Right renal pelvis (tissue), 4 donors: ENCODE measurements at places on chromosomes 1 and 21. TPM values are rescaled to one million over a fixed set of nuclear protein-coding genes. Genes with fewer than 3 reads are reported as not detected.
A peak's percentile ranks its signal among the peaks of the same experiment; 100 is the strongest.

C1orf116 gene
- polyA plus RNA-seq = 20.9 TPM

ELF3 gene
- 98.2 TPM for polyA plus RNA-seq

KCNT2 gene
- 11.4 TPM for polyA plus RNA-seq

NGF gene
- 2.6 TPM for polyA plus RNA-seq

LIPI gene
- polyA plus RNA-seq = 0.33 TPM

MTR gene
- 30.0 TPM for polyA plus RNA-seq

DNA sequence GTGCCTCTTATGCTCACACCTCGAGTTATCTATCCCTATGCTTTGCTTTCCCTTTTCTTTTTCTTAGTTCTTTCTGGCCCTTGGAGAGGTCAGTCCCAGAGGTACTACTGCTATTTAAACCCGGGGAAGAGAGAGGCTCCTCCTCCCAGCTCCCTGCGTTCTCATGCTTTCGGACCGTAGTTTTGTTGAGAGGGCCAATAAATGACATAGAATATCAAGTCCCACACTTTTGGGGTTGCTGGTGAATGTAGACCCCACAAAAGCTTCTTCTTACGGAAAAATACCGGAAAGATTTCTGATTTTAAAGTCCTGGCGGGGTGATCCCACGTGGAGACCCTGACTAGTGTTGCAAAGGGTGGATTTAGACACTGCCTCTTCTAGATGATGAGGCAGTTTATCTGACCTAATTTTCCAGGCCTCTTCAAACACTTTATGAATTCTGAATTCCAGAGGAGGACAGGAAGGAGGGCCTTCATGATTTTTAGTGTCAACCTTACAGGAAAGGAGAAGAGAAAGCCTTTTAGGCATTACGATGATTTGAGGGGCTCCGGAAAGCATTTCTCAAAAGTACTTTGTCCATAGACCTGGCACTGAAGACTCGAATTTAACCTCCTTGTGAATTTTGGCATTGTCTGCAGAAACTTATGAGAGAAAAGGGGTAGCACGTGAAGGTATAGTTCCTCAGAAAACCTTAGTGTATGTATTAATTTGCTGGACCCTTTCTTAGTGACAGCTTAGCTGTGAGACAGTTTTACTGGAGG, 694 bp downstream of the TMEM167B start:
- DNase-seq = no peak

- DNase-seq = peak; percentile 25
Observed at GRCh38 chr1:233328142-233328921, 808 bp downstream of the MAP3K21 start.

GRCh38 chr1:151547119-151547899, 7.2 kb downstream of the TUFT1 start:
- DNase-seq = no peak

DNA sequence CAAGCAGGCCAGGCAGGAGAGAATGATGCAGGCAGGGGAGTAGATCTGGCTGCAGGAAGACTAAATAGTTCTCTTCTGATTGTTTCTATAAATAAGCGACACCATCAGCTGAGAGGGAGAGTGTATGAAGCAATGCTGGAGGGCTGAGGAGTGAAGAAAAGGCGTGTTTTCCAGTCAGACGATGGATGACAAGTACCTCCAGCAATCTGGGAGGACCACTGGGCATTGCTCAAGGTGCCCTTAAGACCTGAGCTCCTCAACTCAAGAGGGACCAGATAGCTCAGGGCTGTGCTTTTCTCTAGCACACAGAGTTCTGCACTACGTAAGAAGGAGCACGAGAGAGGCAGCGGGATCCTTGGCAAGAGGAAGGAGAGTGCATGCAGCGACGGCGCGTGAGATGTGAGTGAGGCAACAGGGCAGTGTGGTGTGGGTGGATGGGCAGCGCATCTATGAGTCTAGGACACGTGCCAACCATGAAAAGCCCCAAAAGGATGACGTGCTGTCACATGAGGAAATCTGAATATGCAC, 36.0 kb downstream of the PABPC4 start:
- no peak for DNase-seq

DNA sequence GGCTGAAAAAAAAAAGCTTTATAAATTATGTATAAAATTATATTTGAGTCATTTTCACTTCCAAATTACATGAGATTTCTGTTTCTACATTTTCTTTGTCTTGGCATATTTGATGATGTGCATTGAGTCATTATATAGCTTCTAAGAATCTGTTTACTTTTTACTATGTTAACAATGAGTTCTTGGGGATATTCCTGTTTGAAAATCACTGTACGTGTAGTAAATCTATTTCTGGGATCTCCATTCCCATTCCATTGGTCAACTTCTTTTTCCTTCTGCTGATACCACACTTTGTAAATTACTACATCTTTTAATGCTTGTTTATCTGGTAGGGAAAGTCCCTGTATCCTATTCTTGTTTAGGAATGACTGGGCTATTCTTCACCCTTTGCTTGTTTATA, 43.6 kb downstream of the TNFRSF9 start:
- no peak for DNase-seq

DNA sequence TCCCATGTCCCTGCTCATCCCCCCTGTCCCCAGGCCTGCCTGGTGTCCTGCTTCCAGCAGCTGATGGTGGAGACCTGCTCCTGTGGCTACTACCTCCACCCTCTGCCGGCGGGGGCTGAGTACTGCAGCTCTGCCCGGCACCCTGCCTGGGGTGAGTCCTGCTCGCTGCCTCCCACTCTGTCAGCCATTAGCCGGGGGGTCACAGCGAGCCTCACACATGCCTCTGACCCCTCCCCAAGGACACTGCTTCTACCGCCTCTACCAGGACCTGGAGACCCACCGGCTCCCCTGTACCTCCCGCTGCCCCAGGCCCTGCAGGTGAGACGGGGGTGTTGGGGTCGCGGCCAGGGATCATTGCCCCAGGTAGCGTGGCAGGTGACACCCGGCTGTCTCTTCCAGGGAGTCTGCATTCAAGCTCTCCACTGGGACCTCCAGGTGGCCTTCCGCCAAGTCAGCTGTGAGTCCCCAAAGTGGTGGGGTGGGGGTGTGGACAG, 10.0 kb downstream of the SCNN1D start:
- no peak for DNase-seq

- DNase-seq = no peak
Observed at GRCh38 chr1:183687546-183688304, 34.6 kb upstream of the APOBEC4 start.

GRCh38 chr1:32801096-32801715, 16.0 kb downstream of the YARS1 start:
- no peak for DNase-seq

DNA sequence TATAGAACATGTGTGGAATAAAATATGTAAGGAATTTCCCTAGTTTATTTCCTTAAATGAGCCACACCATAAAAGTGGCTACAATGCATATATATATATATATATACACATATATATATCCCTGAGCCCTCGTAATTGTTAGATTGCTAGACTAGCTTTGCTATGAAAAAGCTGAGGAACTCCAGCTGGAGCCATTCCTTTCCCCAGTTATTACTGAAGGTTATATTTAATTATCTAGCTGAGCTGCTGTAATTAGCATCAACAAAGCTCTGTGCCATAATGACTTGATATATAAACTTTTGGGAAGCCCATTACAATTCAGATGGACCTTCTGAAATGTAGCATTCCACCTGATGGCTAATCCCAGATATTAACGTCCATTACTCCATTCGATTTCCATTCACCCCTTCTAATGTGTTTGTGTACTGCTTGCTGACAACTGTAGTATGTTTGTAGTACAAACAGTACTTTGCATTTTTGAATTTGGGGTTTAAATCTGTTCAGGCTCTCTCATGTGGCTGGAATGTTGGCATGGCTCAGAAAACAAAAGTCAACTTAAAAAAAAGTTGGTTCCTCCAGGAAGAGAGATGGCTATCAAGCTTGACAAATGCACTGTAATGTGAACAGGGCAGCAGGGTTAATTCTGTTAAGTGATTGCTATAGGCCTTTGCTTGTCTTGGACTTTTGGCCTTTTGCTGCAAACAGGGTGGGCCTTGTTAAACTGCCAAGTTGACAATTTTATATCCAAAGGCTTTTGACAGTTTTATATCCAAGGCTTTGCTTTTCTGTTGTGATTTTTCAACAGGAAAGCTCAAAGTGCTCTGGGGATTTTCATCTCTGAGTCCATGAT, 170.0 kb downstream of the LTN1 start:
- peak; percentile 58 for DNase-seq
